ENCODE measurements at places on chromosomes 16 and 17.

GRCh38 chr16:7088711-7089110 is 243.9 kb upstream of the RBFOX1 start:
- no peak for DNase-seq

GRCh38 chr17:61400717-61401388 is 1.2 kb downstream of the TBX2 start:
- DNase-seq: no peak

DNA sequence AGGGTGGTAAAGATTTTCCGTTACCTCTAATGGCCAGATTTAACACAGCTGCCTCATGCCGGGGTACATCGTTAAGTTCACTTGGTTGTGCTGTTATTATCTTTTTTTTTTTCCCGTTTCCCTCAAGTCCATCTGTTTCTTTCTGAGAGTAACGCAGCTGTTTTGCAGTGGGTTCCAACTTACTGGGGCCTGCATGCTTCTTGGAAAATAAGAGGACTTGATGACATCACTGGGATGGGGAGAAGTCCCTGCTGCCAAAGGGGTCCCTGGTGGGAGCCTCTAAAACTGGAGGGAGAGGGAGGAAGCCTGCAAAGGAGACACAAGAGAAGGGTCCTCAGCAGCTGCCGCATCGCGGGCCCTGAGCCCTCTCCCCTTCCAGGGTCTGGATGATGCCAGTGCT is 77.8 kb upstream of the NOL11 start:
- DNase-seq: no peak

GRCh38 chr16:66489818-66490217 is 60.1 kb downstream of the TK2 start:
- DNase-seq: no peak

DNA sequence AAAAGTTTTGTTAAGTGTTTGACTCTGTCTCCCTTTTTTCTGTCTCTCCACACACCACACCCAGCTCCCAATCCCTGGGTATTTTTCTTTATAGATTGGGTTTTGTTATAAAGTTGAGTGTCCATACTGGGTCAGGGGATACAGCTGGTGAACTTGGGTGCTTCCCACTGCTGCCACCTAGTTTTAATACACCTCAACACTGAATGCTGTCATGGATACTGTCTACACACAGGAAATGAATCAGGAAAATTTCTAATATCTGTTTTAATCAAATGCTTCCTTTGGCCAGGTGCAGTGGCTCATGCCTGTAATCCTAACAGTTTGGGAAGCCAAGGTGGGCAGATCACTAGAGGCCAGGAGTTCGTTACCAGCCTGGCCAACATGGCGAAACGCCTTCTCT is 5.3 kb upstream of the TAOK1 start:
- no peak for DNase-seq

GRCh38 chr17:67474081-67474661 is 97.1 kb downstream of the PITPNC1 start:
- DNase-seq: no peak

DNA sequence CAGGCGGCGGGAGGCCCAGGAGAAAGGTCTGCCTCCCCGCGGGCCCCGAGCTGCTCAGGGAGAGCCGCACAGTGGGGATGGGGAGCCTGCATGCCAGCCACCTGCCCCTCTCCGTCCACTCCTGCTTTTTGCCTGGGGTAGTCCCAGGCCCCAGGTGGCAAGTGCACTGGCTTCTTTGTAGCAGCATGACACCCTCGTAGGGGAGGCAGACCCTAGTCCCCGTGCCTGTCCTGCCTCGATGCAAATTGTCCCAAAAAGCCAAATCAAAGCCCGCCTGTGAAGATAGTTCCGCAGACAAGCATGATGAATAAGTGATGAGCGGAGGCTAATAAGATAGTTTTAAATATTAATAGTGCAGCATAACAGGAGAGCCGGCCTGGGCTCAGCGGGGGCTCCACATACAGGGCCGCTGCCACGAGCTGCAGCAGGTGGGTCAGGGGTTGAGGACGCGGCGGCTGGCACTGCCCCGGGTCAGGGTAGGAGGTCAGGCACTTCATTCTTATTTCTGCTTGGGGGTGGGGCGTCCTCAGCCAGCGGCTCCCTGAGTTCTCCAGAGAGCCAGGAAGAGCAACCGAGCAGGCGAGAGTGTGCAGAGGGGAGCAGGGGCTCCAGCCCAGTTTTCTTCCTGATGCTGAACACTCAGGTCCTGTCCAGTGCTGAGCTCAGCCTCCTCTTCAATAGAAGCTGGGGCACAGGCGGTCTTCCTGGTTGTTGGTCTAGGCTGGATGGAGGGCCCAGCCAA is 26.8 kb downstream of the GINS2 start:
- DNase-seq: no peak

Data from NCI-H524 treated with DMSO at 0.1 percent for 48 hours (cell line).